ENCODE measurements at places on chromosomes 7 and 10.

DNA sequence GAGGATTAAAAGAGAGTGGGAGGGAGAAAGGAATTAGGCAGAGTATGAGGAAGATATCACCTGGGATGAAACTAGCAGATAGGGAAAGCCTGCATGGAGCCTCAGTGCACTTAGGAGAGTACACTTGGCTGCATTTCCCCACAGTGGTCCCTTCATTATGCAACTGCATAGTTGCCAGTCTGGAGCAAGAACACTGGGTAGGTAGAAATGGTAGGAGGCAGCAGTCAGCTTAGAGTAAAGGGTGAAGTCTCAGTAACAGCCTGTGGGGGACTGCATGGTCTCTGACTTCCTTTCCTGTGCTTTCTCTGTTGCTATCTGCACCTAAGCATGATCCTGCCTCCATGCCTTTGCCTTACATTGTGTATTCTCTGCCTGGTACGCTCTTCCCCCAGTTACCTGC is 14.0 kb upstream of the PCGF5 start:
- no peak for DNase-seq

DNA sequence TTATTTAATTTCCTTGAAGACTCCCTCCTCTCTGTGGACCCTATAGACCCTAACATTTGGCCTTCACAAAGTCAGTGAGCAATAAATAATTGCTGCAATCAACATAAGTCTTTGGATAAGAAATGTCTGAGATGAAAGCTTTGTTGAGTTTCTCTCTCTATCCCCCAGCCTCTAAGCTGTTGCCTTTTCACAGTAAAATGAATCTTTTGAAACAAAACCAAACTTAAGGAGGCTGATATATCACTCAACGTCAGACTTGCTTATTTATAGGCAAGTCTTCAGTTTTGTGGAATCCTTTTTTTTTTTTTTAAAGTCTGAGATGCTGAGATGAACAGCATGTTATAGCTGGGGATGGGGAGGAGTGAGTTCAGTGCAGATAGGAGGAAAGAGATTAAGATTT is 10.0 kb downstream of the CPED1 start:
- no peak for DNase-seq

- no peak for DNase-seq
These were observed 68.7 kb downstream of the LRRC17 start for GRCh38 chr7:102981451-102981850.

- DNase-seq: no peak
These were observed 5.6 kb downstream of the GIMAP1 start for GRCh38 chr7:150721970-150722373.

DNA sequence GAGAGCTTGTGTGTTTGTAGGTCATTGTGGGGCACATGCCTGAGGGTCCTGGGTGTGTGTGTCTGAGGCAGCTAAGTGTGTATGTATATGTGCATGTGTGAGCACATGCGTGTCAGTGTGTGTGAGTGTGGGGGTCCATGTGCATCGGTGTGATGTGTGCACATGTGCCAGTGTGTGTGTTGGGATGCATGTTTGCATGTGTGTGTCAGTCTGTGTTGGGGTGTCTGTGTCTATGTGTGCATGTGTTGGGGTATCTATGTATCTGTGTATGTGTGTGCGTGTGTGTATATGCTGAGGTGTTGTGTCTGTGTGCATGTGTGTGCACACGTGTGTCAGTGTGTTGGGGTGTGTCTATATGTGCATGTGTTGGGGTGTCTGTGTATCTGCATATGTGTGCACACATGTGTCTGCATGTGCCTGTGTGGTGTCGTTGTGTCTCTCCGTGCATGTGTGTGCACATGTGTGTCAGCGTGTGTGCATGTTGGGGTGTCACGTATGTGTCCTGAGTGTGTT is 33.3 kb downstream of the PWWP2B start:
- DNase-seq: no peak

GRCh38 chr7:101330011-101330484 is 8.4 kb upstream of the IFT22 start:
- no peak for DNase-seq

- DNase-seq: no peak
These were observed 28.5 kb upstream of the CYP2C8 start for GRCh38 chr10:95097805-95098204.

GRCh38 chr10:70405037-70405824 is 1.3 kb downstream of the EIF4EBP2 start:
- no peak for DNase-seq

DNA sequence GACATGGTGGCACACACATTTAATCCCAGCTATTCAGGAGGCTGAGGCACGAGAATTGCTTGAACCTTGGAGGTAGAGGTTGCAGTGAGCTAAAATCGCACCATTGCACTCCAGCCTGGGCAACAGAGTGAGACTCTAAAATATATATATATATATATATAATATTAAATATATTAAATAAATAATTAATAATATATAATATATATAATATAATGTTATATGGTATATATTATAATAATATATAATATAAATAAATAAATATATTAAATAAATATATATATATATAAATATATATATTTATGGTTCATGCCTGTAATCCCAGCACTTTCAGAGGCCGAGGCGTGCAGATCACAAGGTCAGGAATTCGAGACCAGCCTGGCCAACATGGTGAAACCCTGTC is 33.9 kb upstream of the PBLD start:
- no peak for DNase-seq

- no peak for DNase-seq
These were observed 27.9 kb downstream of the HYAL4 start for GRCh38 chr7:123872908-123873307.

- no peak for DNase-seq
These were observed 4.1 kb downstream of the OTUD1 start for GRCh38 chr10:23442936-23443335.
